CD4-positive, CD25-positive, alpha-beta regulatory T cell (primary cell): ENCODE measurements at places on chromosomes 16 and 17. TPM values are rescaled to one million over a fixed set of nuclear protein-coding genes. Genes with fewer than 3 reads are reported as not detected.

DNA sequence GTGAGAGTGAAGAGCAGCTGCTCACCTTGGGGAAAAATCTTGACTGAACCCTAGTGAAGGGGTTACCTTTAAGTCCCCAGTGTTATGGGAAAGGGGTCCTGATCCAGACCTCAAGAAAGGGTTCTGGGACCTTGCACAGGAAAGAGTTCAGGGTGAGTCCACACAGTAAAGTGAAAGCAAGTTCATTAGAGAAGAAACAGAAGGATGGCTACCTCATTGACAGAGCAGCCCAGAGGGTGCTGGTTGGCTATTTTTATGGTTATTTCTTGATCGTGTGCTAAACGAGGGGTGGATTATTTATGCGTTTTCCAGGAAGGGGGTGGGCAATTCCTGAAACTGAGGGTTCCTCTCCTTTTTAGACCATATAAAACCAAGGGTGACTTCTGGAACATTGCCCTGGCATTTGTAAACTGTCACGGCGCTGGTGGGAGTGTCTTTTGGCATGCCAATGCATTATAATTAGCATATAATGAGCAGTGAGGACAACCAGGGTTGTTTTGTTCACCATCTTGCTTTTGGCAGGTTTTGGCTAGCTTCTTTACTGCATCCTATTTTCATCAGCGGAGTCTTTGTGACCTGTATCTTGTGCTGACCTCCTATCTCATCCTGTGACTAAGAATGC is 58.4 kb downstream of the SMPD3 start:
- no peaks in the 10 kb centered on the region for H3K36me3 ChIP-seq
- H3K4me1 ChIP-seq = no peaks in the 10 kb centered on the region
- H3K27ac ChIP-seq = no peak overlapping the region
- H3K4me3 ChIP-seq = no peak overlapping the region
- no peaks in the 10 kb centered on the region for H3K27me3 ChIP-seq

DNA sequence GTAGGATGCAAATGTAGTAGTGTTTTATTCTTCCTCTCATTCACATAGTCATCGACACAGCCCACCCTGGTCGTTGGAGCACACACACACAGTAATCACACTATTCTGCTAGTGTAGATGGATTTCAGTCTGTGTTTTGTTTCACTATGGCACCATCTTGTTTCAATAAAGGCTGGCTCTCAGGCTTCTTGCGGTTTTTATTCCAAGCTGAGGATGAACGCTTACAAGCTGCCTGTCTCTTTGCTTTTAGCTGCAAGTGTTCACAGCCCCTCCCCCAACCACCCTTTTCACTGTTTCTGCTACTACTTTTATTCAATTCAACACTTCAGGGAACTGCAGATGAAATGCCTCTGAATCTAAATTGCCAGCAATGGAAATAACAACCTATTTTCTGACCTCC is 140.9 kb upstream of the PMFBP1 start:
- H3K4me1 ChIP-seq = no peaks in the 10 kb centered on the region
- no peak overlapping the region for H3K27ac ChIP-seq
- no peak for DNase-seq
- no peak overlapping the region for H3K4me3 ChIP-seq
- H3K27me3 ChIP-seq = no peaks in the 10 kb centered on the region
- no peaks in the 10 kb centered on the region for H3K36me3 ChIP-seq

DNA sequence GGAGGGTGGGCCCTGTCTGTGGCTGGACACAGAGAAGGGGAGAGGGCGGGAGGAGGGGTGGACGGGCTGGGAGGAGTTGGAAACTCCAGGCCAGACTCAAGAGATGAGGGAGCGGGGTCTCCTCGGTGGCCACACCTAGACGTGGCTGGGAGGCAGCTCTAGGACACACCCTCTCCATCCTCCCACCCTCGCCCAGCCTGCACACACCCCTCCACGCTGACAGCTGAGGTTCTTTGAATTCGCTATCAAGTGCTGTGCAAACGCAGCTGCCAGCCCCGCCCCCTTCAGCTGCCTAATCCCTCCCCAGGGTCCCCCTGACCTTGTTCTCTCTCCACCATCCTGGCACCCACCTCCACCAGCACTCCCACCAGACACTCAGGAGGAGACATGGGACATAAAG is 48.7 kb downstream of the DNAH17 start:
- H3K4me3 ChIP-seq = no peak overlapping the region
- H3K36me3 ChIP-seq = no peaks in the 10 kb centered on the region
- H3K4me1 ChIP-seq = no peaks in the 10 kb centered on the region
- no peak for DNase-seq

DNA sequence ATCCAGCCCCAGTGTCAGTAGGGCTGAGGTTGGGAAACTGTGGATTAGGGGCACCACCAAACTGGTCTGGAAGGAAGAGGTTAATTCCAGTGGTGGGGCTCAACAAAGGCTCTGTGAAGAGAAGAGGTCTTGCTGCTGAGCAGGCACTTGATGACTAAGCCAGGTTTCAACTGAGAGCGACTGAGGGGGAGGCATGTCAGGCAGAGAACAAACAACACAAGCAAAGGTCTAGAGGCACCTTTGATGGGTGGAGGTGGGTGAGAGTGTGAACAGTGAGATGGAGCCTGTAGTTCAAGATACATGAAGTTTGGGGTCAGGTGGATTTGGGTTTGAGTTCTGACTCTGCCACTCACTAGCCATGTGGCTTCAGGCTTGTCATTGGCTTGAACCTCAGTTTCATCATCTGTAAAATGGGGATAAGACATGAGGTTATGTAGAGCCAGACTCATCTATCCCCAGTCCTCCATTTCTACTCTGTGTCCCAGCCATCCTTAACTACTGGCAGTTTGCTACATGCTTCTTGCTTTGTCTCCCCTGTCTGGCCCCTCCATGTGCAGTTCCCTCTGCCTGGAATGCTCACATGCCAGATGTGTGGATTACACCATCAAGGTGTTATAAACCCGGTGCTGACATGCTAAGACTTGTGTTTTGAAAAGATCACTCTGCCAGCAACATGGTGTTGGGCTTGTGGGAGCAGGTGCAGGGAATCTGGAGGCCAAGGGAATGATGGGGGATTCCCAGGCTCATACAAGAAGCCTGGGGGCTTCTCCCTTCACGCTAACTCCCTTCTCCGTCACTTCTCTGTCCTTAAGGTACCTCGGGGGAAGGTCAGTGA is 3.0 kb upstream of the RMI2 start:
- H3K27ac ChIP-seq = no peak overlapping the region
- no peaks in the 10 kb centered on the region for H3K27me3 ChIP-seq
- no peaks in the 10 kb centered on the region for H3K36me3 ChIP-seq
- no peak overlapping the region for H3K4me3 ChIP-seq
- H3K4me1 ChIP-seq = peaks cover 12% of the 10 kb centered on the region

DNA sequence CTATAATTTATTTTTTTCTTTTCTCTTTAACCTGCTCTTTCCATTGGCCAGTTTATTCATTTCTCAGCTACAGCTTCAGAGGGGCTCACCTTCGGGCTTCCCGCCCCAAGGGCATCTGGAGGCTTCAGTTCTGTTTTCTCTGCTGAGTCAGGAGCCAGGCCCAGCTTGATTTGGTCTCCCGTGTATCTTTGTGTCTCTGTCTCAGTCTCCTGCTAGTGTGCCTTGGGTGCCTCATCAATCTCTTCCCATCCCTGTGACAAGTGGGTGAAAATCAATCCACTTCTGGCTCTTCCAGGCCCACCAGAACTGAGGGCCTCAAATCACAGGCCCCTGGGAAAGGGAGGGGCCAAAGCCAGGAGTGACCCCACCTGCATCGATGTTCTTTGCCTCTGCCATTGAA is 72.1 kb downstream of the CCDC182 start:
- H3K27ac ChIP-seq = no peak overlapping the region
- no peaks in the 10 kb centered on the region for H3K27me3 ChIP-seq
- peaks cover 15% of the 10 kb centered on the region for H3K36me3 ChIP-seq
- H3K4me3 ChIP-seq = no peak overlapping the region
- no peak for DNase-seq

Gene SLC38A8
- not detected for total RNA-seq

Gene MT4
- total RNA-seq = not detected

- H3K27me3 ChIP-seq = peaks cover 4% of the 10 kb centered on the region
- H3K36me3 ChIP-seq = no peaks in the 10 kb centered on the region
- no peaks in the 10 kb centered on the region for H3K4me1 ChIP-seq
- no peak overlapping the region for H3K4me3 ChIP-seq
- DNase-seq = no peak
These were observed 7.8 kb downstream of the ACSM1 start for GRCh38 chr16:20689668-20690067.

Gene PTX4
- not detected for total RNA-seq

DNA sequence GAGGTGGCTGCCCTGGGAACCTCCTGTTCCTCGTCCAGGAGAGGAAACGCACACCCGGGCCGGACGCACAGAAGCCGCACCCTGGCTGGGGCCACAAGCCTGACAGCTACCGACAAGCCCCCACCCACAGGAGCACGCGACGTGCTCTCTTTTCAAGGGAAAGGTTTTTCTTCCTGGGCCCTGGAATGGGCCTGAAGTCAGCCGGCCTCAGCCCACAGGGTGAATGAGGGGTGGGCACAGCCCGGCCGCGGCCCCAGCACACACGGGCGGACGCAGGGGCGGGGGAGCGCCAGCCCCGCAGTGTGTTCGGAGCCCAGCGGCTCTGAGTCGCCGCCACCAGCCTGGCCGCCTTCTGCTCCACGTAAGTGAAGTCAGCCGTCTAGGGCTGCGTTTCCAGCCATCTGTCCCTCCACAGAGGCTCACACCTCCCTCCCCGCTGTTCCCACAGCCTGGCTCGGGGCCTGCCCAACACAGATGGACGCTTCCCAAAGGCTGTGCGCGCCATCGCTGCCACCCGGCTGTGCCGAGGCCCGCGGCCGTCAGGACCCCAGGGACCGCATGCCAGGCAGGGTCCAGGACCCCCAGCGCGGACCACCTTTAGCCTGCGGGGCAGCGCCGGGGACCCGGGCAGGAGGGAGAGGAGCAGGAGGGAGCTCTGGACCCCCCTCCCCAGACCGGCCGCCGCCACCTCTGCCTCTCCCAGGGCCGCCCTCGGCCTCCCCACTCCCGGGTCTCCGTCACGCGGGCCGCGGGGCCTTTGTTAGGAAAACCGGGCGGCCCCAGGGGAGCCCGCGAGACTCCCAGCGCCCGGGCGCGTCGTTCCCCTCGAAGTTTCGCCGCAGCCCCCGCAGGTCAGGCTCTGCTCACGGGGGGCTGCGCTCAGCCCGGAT is 36.8 kb downstream of the CBFA2T3 start:
- no peak overlapping the region for H3K27ac ChIP-seq
- H3K27me3 ChIP-seq = peaks cover 7% of the 10 kb centered on the region
- no peak for DNase-seq
- H3K36me3 ChIP-seq = no peaks in the 10 kb centered on the region
- H3K4me3 ChIP-seq = no peak overlapping the region

DNA sequence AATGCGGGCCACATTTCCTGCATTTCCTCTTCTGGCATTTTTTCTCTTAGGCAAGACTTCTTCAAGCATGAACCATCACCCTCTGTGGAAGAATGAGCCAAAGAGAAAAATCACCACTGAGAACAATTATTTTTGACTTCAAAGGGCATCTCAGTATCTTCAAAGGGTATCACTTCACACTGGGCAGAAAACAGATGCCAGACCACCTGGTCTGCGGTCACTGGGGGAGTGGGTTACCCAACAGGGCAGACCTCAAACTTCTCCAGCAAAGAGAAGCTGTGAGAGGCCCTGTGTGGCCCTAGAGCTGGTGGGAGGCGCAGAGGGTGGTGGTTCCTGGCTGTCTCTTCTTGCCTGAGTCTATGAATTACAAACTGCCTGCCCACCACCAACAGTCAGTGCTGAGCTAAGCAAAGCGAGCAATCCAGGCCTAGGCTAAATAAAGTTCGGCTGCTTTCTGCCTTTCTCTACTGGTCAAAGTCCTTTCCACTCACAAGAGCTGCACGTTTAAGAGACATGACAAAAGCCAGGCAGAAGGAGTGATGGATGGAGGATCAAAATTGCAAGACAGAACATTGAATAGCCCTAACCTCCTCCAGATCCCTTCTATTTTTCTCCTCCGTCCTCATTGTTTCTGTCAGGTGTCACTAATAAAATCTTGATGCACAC is 602.7 kb upstream of the CDH5 start:
- no peaks in the 10 kb centered on the region for H3K36me3 ChIP-seq
- no peak for DNase-seq
- no peak overlapping the region for H3K27ac ChIP-seq
- no peaks in the 10 kb centered on the region for H3K4me1 ChIP-seq
- H3K27me3 ChIP-seq = no peaks in the 10 kb centered on the region

Gene IRX5
- 0.15 TPM for total RNA-seq

DNA sequence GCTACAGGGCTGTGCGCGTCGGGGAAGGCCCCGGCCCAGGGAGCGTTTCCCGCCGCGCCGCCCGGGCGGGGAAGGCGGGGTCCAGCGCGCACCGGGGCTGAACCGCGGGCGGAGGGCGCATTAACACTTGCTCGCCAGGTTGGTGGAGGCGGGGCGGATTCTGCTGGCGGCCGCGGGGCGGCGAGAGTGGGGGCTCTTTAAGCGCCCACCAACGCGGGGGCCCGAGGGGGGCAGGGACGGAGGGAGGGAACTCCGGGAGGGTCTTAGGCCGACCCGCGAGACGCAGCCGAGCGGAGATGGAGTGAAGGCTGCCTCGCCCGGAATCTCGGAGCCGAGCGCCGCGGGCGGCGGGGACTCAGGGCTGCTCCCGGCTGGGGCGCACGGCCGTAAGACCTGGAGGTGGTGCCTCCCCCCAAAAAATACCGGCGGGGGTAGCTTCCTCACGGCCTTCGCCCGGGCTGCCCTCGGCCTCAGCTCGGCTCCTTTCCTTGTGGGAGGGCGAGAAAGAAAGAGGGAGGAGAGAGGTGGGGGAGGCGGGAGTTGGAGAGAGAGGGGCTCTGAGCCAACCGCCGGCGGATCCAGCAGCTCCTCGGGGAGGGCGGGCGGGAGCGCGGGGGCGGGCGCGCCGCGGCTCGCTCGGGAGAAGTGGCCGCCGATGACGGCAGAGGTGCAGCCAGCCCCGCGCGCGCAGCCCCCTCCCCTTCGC is 415 bp upstream of the FOXF1 start:
- H3K4me1 ChIP-seq = peaks cover 24% of the 10 kb centered on the region
- no peaks in the 10 kb centered on the region for H3K36me3 ChIP-seq
- DNase-seq = no peak
- H3K27ac ChIP-seq = no peak overlapping the region
- no peak overlapping the region for H3K4me3 ChIP-seq

- no peaks in the 10 kb centered on the region for H3K27me3 ChIP-seq
- no peak for DNase-seq
- H3K4me3 ChIP-seq = no peak overlapping the region
- H3K36me3 ChIP-seq = peaks cover 91% of the 10 kb centered on the region
These were observed 9.4 kb downstream of the ELAC2 start for GRCh38 chr17:13008461-13008860.

Gene C16orf96
- total RNA-seq = 0.17 TPM

GRCh38 chr17:63768433-63768832 is 5.0 kb downstream of the CCDC47 start:
- no peaks in the 10 kb centered on the region for H3K27me3 ChIP-seq
- H3K4me3 ChIP-seq = no peak overlapping the region
- no peak overlapping the region for H3K27ac ChIP-seq
- peaks cover 27% of the 10 kb centered on the region for H3K36me3 ChIP-seq

Gene WFIKKN1
- 0.22 TPM for total RNA-seq

Gene MT2A
- total RNA-seq = 110 TPM

GRCh38 chr16:25886598-25886997 is 194.8 kb downstream of the HS3ST4 start:
- H3K4me1 ChIP-seq = no peaks in the 10 kb centered on the region
- H3K36me3 ChIP-seq = no peaks in the 10 kb centered on the region

Gene IRX6
- total RNA-seq = not detected

Gene CHD3
- total RNA-seq = 273 TPM
